Breast epithelium (tissue), 4 donors: ENCODE measurements at places on chromosomes 7 and 10.

DNA sequence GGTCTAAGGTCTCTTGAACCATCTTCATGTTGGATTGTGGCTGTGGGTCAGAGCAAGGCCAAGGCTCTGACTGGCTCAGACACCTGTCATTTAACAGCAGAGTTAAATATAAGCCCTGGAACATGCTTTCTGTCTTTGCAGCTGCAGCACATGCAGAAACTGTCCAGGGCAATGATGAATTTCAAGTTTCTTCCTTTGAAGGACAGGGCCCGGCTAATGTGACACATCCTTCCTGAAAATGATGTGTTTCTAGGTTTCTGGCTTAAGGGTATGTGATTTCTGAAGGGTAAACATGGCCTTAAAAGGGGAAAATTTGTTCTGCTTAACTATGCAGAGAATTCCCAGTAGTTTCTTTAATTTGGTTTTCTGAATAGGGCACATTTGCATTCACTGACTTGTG lies 34.0 kb upstream of the SLC35B4 start:
- DNase-seq: no peak

DNA sequence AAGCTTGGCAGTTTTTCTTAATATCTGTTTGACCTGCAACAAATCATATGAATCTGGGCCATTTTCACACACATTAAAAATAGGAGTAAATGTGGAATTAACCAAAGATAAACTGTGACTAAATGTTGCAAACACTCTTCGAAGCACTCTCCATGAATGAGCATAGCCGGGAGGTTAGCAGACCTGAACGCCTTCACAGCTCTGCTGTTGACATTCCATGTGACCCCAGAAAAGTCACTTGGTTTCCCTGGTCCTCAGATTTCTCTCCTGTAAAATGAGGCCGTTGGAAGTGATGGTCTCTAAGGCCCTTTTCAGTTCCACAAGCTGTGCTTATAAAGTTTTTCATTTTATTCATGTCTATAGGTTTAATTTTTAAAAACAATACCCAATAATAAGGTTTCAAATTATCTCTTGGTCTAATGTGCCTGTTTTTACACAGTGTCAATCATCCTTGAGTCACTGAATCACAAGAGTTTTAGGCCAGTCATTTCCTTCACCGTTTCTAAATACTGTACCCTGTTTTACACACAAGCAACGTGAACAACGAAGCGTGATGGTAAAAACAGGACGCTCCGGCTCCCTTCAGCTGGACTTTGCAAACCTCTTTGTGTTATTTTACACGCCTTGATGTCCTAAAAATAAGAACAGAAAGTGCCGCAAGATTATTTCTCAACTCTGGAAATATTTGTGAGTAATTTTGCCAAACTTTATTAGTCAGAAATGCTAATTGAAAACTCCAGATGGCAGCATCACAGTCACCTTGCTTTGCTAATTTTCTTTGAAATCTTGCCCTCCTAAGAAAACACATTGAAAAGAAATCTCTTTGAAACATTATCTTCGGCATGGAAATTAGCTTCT lies 38.6 kb upstream of the MET start:
- DNase-seq: no peak

DNA sequence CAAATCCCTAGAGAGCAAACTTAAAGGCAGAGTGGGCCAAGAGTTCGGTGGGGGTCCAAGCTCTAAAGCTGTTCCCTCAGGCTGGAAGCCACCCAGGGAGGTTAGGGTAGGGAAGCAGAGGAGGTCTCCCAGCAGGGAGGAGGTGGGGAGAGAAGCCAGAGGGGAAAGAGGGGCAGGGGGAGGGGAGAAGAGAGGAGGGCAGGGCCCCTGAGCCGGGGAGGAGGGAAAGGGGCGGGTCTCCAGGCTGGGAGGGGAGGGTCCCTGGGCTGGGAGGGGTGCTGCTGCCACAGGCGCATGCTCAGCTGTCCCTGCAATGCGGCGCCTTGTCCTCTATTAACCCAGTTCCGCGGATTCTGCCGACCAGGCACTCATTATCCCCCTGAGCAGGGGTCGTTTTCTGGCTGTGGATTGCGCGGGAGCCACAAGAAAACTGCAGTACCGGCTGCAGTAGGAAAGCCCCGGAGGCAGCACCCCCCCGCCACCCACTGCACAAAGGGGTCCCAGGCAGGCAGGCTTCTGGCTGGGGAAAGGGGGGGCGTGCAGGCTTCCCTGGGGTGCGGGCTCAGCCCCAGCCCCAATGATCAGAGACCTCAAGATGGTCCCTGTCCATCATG lies 49.3 kb downstream of the CAMK2B start:
- no peak for DNase-seq

DNA sequence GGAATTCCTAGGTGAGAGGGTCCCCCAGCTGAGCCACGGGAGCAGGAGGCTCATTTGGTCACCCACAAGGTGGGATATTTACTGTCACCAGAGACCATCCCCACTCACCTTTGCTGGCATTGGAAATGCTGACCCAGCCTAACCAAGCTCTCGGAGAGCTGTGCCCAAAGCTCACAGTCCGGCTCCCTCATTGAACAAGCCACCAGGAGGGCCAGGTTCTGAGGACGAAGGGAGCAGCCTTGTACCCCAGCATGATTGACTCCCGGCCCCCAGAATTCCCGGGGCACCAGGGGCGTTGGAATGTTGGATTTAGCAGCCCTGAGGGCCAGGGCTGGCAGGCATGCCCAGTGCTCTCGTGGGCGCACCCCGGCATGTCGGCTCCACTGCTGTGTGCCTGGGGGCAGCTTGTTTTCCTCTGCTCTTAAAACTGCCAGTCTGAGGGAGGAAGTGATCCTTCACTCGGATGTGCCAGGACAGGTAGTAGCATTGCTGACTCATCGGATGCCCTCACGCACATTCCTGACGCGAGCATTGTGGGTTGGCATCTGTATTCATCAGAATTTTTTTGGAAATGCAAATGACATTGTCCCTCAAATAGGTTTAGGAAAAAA lies 23.3 kb downstream of the CLIP2 start:
- DNase-seq: no peak

DNA sequence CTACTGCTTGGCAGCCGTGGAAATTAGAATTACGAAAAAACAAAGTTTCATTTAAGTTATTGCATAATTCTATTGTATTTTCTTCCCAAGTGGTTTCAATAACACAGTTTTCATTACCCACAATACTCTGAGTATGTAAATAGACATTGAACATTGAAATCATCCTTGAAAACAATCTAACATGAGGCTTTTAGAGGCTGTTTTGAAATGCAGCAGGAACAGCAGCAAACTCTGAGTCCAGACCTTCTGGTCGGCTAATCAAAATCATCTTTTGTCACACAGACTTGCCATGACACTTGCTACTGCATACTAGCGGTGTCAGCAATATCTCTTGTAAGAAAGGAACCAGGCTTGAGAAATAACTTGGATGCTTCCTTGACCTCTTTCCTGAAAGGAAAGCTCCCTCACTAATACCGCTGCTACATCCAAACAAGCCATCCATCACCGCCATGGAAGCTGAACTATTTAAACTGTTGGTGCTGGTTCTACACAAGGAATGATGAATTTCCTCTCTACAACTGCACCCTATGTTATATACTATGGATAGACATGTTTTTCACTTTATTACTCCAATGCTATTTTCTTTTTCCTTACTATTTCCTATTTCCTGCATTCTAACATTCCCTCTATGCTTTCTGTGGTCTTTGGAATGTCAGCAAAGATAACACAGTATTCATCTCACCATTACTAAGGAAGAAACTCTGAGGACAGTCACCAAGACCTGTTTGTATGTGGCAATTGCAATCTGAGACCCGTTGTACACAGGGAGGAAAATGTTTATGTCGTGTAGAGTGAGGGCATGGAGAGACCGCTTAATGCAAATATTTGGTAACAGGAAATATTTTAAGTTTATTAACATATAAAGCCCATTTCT lies 130.8 kb downstream of the ITGA8 start:
- no peak for DNase-seq

DNA sequence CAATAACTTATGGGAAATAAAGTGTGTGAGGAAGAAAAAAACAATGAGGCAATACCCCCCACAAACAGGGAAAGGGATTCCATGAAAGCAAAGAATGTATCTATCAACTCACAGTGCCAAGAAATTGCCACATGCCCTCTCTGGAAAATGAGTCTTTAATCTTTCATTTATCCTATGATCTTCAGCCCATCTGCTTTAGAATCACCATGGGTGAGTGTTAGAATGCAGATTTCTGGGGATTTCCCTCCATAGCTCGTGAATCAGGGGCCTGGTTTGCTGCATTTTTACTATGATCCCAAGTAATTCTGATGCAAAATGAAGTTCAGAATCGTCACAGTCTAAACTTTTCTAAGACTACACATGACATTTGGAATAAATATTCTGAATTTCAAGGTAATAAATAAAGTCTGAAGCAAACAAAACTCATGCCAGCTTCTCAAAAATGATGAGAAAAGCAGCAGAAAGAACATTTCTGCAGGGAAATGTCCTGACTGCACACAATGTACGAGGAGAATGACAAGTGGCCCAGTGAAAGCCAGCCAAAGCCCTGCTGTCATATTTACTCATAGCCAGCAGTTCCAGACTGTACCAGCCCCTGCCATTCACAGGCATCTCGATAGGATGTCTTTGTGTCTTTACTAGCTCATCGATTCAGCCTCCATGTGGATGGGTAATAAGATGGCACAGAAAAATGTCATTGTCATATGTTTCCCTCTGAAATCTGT lies 167.1 kb downstream of the ELMO1 start:
- DNase-seq: no peak

DNA sequence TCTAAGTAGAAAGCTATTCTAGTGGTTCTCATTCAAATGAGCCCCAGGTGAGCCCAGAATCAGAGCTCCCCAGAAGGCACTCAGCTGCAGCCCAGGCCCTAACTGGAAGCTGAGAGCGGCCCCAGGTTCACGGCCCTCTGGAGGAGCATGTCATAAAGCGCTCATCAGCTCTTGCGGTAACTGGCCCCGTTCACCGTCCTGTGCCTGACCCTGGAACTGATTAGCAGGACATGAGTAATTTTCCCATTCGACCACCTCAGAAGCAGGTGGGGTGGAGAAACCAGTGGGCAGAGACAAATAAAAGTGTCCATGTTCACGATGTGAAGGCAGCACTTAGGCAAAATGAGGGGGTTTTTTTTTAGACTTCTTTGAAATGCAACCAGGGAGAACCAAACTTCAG lies 136.1 kb upstream of the LYZL2 start:
- DNase-seq: no peak

- no peak for DNase-seq
Observed at GRCh38 chr7:132655131-132655727, 79.0 kb upstream of the PLXNA4 start.

DNA sequence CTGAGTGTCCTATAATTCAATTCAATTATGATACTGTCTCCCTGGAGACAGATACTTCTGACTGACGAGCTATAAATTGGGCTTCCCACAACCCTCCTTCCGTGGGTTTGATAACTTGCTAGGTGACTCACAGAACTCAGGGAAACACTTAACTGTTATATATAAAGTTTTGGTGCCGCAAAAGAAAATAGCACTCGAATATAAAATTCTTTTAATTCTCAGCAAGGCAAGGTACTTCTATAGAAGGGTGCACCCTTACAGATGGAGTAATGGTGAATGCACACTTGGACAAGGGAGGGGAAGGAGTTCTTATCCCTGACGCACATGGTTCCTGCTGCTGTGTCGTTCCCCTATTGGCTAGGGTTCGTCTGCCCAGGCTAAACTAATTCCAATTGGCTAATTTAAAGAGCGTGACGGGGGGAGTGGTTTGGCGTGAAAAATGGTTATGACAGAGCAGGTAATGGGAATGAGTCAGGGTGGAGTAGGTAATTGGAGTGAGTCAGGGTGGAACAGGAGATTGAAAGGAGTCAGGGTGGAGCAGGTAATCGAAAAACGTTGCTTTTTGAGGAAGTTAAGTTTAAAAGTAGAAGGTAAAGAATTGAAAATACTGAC lies 20.8 kb upstream of the GHITM start:
- DNase-seq: no peak

- DNase-seq: no peak
Observed at GRCh38 chr7:86867163-86867762, 192.2 kb downstream of the ELAPOR2 start.

DNA sequence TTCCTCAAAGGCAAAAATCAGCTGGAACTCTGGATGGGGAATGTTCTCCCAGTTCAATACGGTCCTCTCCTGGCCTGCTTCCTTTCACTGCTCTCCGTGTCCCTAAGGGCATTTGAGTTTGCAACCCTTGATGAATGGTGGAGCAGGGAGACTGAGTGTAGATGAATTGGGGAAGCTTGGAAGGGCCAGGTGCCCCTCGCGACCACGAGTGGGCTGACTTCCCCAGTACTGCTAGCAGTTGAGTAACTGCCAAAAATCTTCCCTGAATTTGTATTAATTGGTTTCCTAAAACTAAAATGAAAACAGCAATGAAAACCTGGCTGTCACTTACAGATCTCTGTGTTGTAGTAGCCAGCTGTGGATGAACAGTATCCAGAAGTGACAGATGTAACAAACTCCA lies 13.6 kb downstream of the IRF5 start:
- no peak for DNase-seq

- no peak for DNase-seq
Observed at GRCh38 chr10:113132591-113133121, 182.6 kb downstream of the TCF7L2 start.

- DNase-seq: no peak
Observed at GRCh38 chr10:58546722-58547445, 34.2 kb downstream of the BICC1 start.

GRCh38 chr10:25393621-25394020 lies 218.8 kb downstream of the GPR158 start:
- no peak for DNase-seq

DNA sequence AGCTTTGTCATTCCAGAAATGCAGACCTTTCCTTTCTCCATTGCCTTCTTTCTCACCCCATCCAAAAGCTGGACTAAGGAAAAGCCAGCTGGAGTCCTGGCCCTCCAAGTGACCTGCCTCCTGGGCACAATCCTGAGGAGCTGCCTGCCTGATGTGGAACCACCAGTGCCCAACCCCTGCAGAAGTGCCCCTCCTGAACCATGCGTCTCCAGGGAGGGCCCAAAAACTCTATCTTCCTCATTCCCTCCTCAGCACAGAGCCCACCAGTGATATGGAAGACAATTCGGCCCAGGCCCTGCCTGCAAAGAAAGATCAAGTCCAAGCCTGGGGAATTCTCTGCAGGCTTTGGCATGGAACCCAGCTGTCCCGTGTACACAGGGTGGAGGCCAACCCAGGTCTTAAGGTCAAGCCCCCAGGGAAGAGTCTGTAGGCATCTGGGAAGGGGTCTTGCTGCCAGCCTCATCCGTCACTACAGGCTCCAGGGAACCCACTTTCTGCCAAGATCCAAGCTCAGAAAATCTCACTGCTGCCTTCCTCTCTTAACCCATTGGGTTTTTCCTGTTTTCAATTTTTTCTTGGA lies 3.5 kb upstream of the GRID1 start:
- DNase-seq: no peak
